ENCODE measurements at places on chromosomes 7 and 10.

DNA sequence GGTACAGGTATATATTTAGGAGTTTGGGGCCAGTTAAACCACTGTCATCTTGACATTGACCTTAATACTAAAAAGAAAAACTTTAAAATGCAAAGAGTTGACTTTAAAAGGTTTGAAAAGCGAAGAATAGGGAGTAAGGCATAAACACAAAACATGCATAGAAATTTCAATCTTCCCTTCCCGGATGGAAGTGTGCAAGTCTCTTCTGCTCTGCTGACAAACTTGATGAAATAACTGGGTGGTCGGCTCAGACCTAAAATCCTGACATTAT lies 3.4 kb upstream of the SPAG6 start:
- no peak for DNase-seq

DNA sequence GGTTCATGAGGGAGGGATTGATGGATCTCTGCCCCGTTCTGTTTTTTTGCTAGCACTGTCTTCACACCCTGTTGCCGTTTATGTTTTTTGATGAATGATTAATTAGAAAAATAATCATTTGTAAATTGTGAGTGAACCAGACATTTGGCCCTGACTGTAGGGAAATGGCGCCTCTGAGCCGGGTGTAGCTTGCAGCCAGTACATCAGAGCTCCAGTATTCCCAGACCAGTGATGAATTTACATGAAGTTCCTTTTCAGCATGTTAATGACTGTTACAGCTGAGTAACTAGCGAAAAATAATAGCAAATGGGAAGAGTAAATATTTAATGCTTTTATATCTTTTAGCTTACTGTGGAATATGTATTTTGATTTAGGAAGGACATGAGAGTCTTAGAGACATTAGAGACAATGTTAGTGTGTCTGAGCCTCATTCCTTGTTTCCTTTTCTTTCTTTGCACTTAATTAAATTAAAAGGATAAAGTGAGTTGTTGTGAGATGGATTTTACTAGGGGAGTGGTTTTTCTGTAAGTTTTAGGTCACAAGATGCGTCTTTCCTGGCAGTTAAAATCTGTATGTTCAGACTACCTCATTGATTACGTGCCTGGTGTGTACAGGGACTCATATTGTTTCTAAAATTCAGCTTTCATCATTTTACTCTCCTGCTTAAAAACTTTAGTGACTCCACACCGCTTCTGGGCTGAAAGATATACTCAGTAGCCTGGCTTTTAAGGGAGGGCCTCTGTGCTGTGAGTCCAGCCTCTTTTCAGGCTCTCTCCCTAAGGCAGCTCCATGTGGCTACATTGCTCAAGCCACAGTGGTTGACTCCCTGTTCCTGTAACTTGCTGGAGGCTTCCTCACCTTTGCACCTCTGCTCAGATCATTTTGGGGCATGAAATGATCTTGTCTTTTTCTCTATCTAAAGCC lies 86.4 kb downstream of the AUTS2 start:
- DNase-seq: no peak

- peak; percentile 42 for DNase-seq
These were observed 34.3 kb upstream of the PTF1A start for GRCh38 chr10:23157691-23158369.

GRCh38 chr10:60138026-60138425 lies 231.7 kb upstream of the CCDC6 start:
- DNase-seq: no peak

GRCh38 chr7:14478834-14479510 lies 423.6 kb downstream of the DGKB start:
- DNase-seq: no peak

- peak; percentile 58 for DNase-seq
These were observed 69.1 kb downstream of the MEST start for GRCh38 chr7:130560972-130561371.

- DNase-seq: peak; percentile 60
These were observed 173.1 kb downstream of the PTPRN2 start for GRCh38 chr7:158414486-158414961.

- no peak for DNase-seq
These were observed 502.8 kb downstream of the GLRX3 start for GRCh38 chr10:130638991-130639390.

- no peak for DNase-seq
These were observed 160.1 kb upstream of the TNS3 start for GRCh38 chr7:47741984-47742383.

- DNase-seq: no peak
These were observed 37.3 kb upstream of the CCNY start for GRCh38 chr10:35299016-35299415.

DNA sequence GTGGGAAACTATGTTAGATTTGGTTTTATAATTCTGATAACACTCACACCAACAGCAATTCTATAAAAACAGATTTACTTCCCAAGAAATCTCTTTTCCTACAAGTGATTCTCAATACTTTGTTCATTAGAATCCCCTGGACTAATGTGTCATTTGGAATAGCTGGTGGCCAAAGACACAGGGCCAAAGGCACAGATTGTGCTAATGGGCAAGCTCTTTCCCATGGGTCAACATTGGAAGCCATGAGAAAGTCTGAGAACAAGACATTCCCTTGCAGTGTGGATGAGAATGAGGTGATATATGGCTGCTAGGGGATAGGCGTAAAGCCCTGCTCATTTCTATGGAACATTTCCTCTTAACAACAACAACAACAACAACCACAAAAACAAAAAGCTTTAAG lies 153.8 kb downstream of the AMPH start:
- no peak for DNase-seq

Measured in A172 (cell line).